NCI-H1048 (cell line): ENCODE measurements at places on chromosomes 16 and 17.

DNA sequence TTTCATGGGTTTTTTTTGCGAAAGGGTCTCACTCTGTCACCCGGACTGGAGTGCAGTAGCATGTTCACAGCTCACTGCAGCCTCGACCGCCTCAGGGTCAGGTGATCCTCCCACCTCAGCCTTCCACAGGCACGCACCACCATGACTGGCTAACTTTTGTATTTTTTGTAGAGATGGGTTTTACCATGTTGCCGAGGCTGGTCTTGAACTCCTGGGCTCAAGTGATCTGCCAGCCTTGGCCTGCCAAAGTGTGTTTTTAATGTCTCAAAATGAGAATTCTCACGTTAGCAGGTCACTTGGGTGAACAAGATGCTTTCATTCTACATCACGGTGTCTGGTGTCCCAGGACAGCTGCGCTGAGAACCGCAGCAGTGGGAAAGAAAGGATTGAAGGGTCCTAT is 3.2 kb downstream of the FBXO31 start:
- DNase-seq, result no peak

GRCh38 chr16:2519711-2520080 is 475 bp upstream of the AMDHD2 start:
- no peak for DNase-seq

DNA sequence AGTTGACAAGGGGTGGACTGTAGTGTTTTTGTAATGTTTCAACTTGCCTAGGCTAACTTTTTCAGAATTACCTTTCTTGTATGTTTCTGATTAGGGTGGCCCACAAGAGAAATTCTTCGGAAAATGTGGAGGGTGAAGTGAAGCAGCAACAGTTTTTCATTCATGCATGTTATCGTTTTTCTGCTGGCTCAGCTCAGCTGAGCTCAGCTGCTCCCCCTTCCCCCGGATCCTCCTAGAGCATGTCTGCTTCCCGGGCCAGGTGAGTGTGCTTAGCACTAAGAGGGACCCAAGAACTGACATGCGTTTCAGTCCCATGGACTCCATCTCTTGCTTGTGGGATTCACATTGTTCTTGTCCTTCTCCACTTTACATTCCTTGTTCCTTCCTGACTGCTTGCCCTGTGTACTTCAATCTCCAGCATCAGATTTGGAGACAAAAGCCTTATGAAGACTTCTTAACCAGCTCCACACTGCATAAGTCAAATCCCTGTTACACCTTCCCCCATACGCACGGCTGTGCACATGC is 33.6 kb downstream of the SCPEP1 start:
- no peak for DNase-seq

DNA sequence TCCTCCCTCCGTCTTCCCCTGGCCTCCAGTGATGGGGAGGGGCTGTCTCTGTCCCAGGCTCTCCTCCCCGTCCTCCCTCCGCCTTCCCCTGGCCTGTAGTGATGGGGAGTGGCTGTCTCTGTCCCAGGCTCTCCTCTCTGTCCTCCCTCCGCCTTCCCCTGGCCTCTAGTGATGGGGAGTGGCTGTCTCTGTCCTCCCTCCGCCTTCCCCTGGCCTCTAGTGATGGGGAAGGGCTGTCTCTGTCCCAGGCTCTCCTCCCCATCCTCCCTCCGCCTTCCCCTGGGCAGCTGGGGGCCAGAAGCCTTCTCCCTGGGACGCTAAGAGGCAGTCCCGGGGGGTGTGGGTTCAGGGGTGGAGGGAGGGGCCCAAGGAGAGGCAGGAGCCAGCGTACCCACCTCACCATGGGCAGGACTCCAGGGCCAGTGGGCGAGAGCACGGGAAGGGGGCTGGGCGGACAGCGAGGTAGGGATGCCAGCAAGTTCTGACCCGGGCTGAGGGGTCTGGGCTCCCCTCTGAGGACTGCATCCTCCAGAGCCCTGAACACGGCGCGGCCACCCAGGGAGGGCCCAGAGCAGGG is 14.8 kb downstream of the UTS2R start:
- DNase-seq, result no peak

DNA sequence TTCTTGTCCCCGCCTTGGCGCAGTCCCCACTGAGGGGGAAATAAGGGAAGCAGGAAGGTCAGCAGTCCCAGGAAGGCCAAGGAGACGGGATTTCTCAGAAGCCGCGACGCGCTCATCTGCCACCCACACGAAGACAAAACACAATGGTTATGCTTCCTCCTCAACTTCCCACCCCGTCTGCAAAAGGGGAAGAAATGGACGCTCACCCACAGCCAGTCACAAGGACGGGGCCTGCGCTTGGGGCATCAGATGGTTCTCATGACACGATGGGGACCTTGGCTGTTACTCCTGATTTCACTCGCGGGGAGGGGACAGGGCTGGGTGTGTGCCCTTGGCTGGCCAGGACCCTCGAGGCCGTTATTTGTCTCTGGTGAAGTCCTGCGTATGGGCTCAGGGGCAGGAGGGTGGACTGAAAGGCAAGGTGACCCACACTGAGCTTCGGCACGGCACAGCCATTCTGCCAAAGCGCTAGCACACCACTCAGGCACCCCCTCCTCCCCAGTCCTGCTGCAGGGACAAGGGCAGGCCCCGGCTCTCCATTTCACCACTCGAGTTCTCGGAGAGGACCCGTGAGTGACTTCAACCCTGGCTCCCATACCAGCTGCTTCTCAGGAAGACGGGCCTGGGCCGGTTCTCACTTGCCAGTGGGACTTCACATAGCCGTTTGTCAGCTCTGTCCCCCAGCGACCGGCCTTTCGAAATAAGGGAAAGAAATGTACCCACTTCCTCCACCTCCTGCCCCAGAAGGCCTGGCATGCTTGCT is 84.5 kb downstream of the ABR start:
- no peak for DNase-seq

DNA sequence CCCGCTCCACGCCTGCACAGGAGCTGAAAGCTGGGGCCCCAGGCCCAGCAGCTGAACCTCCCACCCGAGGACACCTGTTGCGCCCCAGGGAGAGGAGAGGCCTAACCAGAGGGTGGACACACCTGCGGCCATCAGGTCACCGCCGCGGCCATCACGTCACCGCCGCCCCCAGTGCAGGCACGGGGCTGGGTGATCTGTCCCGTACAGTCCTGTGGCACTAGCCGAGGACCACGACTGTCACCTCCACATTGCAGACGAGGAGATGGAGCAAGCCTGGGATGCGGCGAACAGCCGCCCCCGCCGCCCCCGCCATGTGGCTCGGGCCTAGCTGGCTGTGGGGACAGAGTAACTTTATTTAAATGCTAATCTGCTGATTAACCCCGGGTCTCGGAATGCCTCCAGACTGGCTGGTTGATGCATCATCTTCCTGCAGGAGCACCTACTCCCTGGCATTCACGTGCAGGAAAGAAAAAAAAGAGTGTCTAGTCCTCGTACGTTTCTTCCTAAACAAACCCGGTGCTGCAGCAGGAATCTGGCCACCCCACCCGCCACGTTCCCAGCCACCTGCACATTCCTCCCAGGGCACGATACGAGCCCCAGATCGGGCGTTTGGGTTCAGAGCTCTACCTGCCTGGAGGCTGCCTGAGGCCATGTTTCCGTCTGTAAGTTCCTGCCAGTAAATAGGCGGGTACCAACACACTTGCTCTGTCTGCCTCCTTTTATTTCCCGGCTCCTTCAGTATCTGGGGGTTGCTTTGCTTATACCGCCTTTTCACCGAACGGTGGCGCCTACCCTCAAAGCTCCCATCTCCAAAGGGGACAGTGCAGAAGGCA is 29.9 kb downstream of the PIEZO1 start:
- no peak for DNase-seq

GRCh38 chr17:13827118-13827517 is 225.4 kb upstream of the HS3ST3A1 start:
- no peak for DNase-seq

DNA sequence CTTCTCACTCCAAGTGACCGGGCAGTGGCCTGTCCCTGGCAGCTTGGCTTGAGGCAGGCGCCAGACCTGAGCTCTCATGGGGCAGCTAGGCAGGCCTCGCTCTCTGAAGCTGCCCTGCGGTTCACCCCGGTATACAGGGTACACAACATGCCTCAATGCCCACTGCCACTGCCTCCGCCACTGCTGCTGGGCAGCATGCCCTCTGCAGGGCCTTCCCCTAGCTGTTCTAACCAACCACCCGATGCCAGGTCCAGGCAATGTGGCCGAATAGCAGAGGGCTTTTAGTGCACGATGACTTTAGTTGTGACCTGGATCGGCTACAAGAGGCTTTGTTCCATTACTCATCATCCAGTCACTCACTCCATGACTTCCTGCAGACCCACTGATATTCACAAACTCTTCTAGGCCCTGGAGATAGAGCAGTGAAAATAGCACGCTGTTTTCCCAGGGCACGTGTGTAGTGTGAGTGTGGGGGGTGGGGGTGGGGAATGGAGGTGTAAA is 19.7 kb downstream of the CDC42EP4 start:
- DNase-seq, result no peak
